ENCODE measurements at places on chromosomes 4 and X.

GRCh38 chr4:115781528-115782146 lies 668.2 kb upstream of the NDST4 start:
- DNase-seq = peak; percentile 24

DNA sequence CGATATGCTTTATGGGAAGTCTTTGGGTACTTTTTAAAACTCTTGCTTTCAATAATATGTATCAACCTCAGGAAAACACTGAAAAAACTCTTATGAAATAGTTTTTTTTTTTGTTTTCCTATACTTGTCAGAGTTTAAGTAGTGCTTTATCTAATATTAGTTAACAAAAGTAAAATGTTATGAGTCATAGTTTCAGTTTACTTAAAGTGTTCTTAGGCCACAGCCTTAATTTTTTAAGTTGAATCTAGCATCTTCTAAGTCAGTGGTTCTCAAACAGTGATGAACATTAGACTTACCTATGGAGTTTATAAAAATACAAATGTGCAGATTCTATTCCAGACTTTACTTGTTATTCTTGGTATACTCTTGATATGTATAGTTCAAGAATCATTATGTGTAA lies 26.3 kb upstream of the ADGRL3 start:
- no peak for DNase-seq

GRCh38 chr4:182017038-182017437 lies 226.2 kb upstream of the TENM3 start:
- no peak for DNase-seq

GRCh38 chrX:50081282-50081889 lies 119.4 kb downstream of the AKAP4 start:
- DNase-seq = peak; percentile 56

DNA sequence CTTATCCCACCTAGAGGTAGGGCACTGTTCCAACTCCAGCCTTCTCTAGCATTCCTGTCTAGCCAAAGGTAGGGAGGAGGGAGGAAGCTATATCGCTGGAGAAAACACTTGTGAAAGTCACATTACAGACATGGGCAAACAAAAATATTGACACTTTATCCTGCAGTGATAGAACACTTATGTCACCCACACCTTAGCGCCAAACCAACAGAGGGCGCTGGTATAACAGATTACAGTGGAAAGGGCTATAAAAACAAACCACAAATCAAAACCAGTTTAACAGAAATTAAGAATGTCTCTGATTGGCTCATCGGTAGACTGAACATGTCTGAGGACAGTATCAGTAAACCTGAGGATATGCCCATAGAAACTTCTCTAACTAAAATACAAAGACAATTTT lies 451.3 kb downstream of the TLL1 start:
- peak; percentile 44 for DNase-seq

DNA sequence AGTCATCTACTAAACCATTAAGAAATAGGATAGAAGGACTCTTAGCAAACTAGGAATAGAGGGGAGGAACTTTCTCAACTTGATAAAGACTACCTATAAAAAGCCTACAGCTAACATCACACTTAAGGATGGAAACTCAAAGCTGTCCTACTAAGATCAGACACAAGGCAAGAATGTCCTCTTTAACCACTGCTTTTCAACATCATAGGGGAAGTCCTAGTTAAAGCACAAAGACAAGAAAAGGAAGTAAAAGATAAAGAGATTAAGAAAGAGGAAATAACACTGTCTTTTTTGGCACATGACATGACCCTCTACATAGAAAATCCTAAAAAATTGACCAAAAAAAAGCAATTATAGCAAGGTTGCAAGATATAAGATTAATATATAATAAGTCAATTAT lies 136.6 kb downstream of the FBXW7 start:
- peak; percentile 25 for DNase-seq

GRCh38 chr4:24655971-24656370 lies 71.6 kb upstream of the DHX15 start:
- no peak for DNase-seq

- no peak for DNase-seq
These were observed 2.0 kb downstream of the TRAPPC2 start for GRCh38 chrX:13732246-13733067.

DNA sequence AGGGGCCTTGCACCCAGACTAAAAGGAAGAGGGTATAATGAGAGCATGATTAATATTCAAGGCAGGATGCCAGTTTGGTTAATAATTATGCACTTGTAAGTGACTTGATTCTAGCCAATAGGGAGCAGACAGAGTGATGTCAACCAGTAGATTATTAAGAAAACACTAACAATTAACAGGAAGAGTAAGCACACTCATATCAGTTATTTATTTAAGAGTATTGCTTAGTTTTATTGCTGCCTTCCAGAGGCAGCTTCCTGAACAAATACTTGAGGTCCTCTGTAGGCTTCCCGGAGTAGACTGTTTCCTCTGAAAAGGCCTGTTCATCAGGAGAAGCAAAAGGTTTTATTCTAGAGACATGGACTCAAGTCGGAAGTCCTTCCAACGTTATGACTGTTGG lies 129.1 kb upstream of the AFF2 start:
- DNase-seq = no peak

DNA sequence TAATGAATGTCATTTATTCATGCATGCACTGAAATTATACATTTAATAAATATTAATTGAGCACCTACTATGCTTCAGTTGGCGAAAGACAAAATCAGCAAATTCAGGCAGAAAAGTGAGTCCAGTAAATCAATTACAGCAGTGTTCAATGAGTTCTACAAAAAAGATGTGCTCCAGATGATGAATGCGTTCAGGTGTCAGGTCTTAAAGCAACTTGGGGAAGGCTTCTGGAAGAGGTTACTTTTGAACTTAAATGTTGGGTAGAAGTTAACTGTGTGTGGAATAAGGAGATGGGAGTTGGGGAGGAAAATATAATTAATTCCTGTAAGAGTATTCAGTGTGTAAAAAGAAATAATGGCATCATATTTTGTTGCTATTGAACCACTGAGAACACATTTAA lies 79.0 kb downstream of the SLC7A11 start:
- no peak for DNase-seq

- no peak for DNase-seq
These were observed 132.8 kb downstream of the PDGFC start for GRCh38 chr4:156838761-156839160.

- no peak for DNase-seq
These were observed 24.8 kb downstream of the DOK7 start for GRCh38 chr4:3487861-3488260.

- no peak for DNase-seq
These were observed 319.7 kb downstream of the PCDH18 start for GRCh38 chr4:137212601-137213000.

DNA sequence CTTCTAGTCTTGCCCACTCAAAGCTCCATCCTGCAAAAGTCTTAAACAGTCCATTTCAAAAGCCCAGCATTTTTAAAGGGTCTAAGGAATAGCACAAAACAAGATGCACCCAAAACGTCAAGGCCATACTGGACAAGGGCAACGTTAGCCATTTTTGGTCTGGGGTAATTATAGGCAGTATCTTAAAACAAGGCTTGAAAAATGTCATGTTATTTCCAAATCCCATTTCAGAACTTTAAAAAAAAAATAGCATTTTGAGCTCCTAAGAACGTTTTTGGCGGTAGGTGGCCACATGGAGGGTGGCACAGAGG lies 584 bp upstream of the TMEM165 start:
- DNase-seq = no peak

GRCh38 chr4:79854856-79855502 lies 218.1 kb downstream of the ANTXR2 start:
- DNase-seq = no peak

DNA sequence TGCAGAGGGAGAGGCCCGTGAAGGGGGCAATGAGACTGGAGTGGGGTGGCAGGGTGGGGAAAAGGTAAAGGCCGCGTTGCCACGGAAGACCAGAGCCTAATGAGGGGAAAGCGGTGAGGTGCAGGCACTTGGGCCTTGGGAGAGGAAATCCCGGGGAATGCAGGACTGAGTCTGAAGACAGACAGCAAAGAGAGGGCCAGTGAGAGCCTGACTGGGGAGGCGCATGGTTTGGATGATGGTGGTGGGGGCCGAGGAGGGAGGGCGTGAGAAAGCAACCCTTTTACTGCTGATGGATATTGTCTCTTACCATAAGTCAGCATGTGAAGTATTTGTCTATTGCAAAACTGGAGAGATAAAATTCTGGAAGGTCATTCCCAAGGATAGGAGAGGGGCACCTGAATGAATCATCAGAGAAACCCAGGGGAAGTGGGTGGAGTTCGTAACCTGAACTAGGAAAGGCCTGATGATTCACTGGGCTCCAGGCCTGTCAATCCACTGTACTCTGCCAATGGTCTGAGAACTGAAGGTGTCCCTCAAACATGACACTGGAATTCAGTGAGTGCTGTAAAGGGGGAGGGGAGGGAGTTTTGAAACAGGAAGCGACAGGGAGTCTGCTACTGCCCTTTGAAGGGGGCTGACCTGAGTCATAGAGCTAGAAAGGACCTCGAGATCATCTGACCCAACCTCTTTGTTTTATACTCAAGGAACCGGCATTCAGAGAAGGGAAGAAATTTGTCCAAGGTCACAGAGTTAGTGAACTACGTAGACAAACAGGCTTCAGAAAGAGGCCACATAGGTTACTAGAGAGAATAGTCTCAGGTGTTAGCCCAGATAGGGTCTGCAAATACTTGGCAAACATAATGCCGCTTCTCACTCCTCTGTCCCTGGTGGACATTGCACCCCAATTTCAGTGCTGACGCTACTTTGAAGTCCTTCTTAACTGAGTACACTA lies 52.2 kb downstream of the NALF2 start:
- no peak for DNase-seq

GRCh38 chrX:68508799-68509198 lies 9.9 kb downstream of the YIPF6 start:
- DNase-seq = no peak

DNA sequence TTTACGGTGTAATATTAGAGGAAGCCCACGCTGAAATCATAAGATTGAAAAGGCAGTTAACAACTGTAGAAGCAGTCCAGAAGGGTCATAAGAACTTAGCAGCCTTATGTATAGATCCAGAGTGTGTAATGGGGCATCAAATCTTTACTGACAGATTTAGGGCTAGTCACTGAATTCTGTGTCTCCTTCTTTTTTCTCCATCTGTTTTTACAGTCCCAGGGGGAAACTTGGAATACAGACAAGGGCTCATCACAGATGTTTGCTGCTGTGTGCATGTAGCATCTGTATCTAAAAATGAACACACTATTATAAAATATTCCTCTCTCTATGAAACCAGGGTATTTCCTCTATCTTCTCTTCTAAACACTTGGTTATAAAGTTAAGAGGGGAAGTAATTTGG lies 43.9 kb downstream of the CYSLTR1 start:
- no peak for DNase-seq

DNA sequence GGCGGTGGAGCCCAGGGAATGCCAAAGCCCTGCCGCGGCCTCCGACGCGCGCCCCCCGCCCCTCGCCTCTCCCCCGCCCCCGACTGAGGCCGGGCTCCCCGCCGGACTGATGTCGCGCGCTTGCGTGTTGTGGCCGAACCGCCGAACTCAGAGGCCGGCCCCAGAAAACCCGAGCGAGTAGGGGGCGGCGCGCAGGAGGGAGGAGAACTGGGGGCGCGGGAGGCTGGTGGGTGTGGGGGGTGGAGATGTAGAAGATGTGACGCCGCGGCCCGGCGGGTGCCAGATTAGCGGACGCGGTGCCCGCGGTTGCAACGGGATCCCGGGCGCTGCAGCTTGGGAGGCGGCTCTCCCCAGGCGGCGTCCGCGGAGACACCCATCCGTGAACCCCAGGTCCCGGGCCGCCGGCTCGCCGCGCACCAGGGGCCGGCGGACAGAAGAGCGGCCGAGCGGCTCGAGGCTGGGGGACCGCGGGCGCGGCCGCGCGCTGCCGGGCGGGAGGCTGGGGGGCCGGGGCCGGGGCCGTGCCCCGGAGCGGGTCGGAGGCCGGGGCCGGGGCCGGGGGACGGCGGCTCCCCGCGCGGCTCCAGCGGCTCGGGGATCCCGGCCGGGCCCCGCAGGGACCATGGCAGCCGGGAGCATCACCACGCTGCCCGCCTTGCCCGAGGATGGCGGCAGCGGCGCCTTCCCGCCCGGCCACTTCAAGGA lies at the start of gene FGF2:
Gene FGF2, plus strand, starts transcription at position 279 of the 705 bp plus-strand sequence. Its CDS starts 344 bp downstream, at position 623.
- DNase-seq = no peak

- no peak for DNase-seq
These were observed 533.0 kb upstream of the FMR1 start for GRCh38 chrX:147378767-147379166.

- no peak for DNase-seq
These were observed 1.0 kb downstream of the ENAM start for GRCh38 chr4:70629469-70630090.

GRCh38 chrX:126237524-126237923 lies 71.4 kb upstream of the DCAF12L2 start:
- DNase-seq = no peak

DNA sequence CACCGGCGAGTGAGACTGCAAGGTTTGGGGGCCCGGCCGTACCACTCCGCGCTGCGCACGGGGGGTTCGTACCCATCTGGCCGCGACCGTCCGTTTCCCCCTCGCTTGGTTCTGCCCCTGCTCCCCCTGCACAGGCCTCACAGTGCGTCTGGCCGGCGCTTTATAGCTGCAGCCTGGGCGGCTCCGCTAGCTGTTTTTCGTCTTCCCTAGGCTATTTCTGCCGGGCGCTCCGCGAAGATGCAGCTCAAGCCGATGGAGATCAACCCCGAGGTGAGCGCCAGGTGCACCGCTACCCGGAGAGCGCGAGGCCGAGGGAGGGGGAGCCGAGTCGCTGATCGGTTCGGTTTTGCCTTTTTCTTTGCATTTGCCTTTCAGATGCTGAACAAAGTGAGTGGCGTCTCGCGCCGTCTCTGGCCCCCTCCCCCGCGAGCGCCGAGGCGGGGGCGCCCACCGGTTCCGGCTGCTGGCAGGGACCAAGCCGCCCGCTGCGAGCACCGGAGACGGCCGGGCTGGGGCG lies at the start of gene UCHL1:
Gene UCHL1, plus strand, starts transcription at position 189 of the 517 bp plus-strand sequence. Its CDS starts 49 bp downstream, at position 238.
- no peak for DNase-seq

DNA sequence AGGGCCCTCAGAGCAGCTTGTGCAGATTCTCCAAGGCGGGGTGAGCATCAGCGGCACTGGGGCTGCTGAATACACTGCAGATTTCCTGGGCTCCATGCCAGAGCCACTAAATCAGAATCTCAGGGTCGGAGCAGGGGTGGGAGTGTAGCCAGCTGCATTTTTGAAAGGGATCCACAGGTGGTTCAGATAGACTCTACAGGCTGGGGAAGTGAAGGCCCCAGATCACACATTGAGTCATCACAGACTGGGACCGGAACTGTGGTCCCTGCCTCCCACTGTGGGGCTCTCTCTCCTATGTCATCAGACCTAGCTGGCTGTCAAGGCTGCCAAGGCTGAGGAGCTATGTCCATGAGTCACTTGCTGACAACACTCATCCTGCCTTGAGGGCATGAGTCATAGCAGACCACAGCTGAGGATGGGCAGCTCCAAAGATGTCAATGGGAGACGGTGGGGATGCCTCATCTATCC lies 162.3 kb upstream of the MAMLD1 start:
- DNase-seq = peak; percentile 7

DNA sequence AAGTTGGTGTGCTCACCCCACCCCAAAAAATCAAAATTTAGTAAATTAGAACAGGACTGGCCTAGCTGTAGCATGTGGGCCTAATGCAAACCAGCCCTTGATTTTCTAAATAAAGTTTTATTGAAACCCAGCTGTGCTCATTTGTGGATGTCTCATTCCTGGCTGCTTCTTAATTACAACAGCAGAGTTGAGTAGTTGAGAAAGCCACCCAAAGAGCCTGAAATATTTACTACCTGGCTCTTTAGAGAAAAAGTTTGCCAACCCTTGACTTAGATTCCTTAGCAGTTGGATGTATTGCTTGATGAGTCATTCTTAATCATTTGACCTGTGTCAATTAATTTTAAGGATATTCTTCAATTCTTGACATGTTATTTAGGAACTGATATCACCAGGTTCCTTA lies 168.3 kb upstream of the PUDP start:
- DNase-seq = no peak
